Fibroblast of skin of left biceps (primary cell): ENCODE measurements at places on chromosomes 2 and 18.

DNA sequence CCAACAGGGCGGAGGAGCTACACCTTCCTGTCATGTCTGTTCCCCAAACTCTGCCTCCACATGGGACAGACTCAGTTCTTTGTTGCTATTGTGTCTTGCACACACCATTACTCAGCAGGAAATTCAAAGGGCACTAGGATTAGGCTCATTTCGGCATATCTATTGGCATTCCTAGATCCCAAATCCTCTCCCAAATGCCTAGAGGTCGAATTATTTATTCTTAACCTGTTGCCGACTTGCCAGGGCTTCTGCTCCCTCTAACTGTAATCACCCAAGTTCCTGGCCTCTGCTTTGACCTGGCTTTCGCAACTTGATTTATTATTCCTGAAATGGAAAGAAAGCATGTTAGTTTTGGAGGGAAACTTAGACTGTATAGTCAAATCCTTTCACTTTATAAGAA is 67.8 kb upstream of the ST6GAL2 start:
- no peak for DNase-seq

GRCh38 chr2:232190796-232191195 is 187.8 kb upstream of the ALPP start:
- DNase-seq = no peak

GRCh38 chr2:134019871-134020270 is 234.0 kb upstream of the MGAT5 start:
- DNase-seq = no peak

DNA sequence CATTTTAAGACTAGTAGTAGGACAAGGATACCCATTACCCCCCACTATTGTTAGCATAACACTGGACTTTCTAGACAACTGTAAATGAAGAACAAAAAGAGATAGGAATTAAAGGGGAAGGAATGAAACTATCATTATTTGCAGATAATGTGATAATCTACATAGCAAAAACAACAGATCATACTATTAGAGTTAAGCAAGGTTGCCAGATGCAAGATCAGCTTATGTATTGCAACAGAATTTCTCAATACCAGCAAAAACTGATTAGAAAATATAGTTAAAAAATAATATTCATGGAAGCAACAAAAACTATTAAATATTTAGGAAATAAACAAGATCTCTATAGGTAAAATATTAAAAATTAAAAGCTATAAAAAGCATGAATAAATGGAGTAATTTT is 194.4 kb upstream of the SPRED2 start:
- no peak for DNase-seq

DNA sequence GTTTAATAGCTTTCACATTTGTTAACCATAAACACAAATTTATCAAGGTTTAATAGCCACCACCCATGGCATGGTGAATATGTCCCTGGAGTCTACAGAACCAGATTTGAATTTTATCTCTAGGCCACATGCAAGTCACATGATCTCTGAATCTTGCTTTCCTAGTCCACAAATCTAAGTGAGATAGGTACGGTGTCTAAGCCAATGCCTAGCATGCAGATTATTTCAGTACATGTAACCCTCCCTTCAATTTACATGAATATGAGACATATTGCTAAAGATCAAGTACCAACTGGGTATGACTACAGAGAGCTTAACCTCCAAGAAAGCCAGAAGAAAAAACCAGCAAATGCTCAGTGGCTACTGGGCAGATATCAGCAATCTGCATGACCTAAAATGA is 10.0 kb downstream of the ZNF24 start:
- DNase-seq = no peak

DNA sequence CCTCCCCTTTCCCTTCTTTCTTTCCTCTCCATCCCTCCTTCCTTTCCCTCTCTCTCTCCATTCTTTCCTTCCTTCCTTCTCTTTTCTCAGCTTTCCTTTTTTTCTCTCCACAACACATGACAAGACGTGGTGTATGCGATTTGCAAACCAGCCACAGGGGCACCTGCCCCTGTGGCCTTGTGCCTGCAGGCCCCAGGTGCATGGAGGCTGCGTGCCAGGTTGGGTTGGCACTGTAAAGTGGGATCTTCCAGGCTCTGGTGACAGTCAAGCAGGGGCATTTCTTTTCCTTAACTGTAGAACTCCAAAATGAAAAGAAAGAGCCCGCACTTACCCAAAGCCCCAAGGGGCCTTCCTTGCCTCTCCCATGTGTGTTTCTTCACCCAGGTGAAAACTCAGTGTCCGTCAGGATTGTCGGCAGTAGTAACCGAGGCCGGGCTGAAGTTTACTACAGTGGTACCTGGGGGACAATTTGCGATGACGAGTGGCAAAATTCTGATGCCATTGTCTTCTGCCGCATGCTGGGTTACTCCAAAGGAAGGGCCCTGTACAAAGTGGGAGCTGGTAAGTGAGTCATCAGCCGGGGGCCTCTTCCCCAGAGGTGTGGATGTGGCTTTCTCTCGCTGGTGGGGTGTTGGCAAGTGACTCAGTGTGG is 50.9 kb downstream of the MARCO start:
- no peak for DNase-seq

GRCh38 chr2:47357483-47357882 is 45.5 kb upstream of the MSH2 start:
- DNase-seq = peak; percentile 39

DNA sequence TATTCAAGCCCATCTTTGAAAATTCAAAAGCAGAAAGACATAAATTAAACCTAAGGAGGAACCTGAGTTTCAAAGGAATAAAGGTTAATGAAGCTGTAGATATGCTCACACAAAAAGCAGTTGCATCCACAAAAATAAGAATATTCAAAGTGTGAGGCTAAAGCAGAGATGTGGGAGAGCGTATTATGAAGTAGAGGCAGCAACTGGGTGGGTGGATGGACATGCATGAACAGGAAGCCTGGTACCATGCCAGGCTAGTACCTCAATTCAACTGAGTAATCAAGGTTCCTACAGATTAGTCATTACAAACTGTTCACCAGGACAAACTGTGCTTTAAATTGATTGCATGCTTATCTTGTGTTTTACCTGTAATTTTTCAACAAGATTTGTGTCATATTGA is 330.0 kb upstream of the PKDCC start:
- no peak for DNase-seq

DNA sequence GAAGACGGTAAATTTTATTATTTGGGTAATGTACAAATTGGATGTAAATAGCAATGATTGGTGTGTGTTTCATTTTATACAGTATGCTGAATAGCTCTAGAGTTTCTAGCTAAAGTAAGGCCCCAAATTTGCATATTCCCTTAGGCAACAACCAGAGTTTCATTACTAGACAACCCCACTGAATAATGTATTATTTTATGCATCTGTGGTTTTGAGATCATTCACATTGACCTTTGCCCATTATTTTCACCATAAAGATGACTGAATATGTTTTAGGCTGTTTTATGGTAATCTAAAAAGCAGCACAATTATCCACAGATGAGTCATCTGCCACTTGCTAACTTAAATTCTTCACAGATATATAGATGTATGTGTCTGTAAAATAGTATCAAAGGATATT is 44.5 kb upstream of the C2orf74 start:
- no peak for DNase-seq

DNA sequence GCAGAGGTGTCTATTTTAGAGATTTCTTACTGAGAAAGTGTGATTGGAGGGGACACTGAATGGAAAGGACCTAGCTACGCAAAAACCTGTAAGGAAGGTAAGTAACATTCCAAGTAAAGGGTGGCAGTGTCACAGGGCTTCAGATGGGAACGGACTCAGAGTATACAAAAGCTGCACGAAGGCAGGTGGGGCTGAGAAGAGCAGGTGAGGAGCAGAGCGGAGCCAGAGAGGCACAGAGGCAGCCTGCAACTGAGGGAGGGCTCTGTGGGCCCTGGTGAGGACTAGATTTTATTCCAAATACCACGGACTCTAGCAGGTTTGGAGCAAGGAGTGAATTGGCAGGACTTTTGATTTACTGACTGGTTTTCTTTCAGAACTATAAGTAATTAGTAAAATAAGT is 331.3 kb upstream of the PKDCC start:
- DNase-seq = no peak

- DNase-seq = no peak
These were observed 664 bp downstream of the CAMKMT start for GRCh38 chr2:44362207-44363015.

GRCh38 chr2:196677404-196677803 is 37.9 kb downstream of the CCDC150 start:
- DNase-seq = no peak

GRCh38 chr2:29783666-29784065 is 137.7 kb downstream of the ALK start:
- no peak for DNase-seq

- no peak for DNase-seq
These were observed 51.1 kb upstream of the EPC2 start for GRCh38 chr2:148593421-148593820.

GRCh38 chr18:59715445-59715844 is 18.2 kb upstream of the CCBE1 start:
- no peak for DNase-seq

- DNase-seq = no peak
These were observed 34.4 kb upstream of the PARD3B start for GRCh38 chr2:204510709-204511420.

DNA sequence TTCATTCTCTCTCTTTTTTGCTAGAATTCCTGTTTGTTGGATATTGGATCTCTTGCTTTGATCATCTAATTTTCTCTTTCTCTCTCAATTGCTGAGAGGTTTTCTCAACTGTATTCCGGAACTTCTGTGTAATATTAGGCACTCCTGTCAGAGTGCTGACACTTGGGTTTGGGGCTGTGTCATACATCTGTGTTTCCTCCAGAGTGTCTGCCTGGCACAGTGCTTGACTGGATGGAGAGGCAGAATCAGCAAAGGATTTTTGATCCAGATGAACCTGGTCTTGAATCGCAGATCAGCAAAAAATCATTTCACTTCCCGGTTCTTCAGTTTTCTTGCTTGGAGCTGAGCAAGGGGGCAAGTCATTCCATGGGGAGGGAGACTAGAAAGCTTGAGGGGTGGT is 87.7 kb upstream of the CXCR4 start:
- no peak for DNase-seq

GRCh38 chr2:200732866-200733265 is 78.8 kb upstream of the BZW1 start:
- DNase-seq = no peak

GRCh38 chr2:160266037-160266551 is 66.0 kb upstream of the ITGB6 start:
- no peak for DNase-seq

DNA sequence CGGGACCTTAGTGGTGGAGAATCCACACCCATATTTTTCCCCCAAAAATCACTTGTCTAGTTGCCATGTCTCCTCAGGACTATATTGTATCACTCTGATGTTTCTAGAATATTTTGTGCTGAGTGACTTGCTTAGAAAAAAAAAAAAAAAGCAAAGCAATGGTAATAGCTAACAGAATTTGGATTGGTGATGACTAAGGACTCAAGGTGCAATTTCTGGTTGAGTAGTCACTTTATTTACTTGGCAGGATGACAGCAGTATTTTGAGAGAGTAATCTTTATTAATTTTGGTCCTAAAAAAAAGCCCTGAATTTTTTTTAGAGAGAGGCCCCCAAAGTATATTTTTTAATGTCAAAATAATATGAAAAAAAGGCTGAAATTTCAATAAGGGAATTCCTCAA is 32.8 kb upstream of the MYO3B start:
- no peak for DNase-seq

- no peak for DNase-seq
These were observed 41.3 kb downstream of the BCL2L11 start for GRCh38 chr2:111161971-111162370.

GRCh38 chr18:3441290-3441689 is 8.7 kb upstream of the TGIF1 start:
- no peak for DNase-seq

DNA sequence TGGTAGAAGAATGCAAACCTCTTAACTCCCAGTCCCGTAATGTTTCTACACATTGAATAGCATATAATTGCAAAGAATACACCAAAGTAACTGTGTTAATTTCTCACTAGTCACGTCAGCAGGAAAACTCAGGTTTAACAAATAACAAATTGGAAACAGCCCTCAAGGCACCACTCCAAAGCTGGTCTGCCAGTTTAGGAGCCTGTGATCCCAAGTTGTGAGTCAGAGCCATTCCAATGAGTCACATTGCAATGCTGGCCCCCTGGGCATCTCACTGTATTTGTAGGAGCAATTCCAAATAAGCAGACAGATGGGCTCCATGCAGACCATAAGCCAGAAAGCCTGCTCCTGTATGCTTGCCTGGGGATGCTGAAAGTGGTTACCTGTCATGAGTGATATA is 143.2 kb upstream of the SETBP1 start:
- DNase-seq = peak; percentile 85

- no peak for DNase-seq
These were observed 249.0 kb downstream of the EXOC6B start for GRCh38 chr2:72576861-72577260.

GRCh38 chr2:101948625-101949155 is 43.1 kb upstream of the IL1R2 start:
- DNase-seq = no peak

GRCh38 chr2:198441246-198441645 is 636.9 kb downstream of the PLCL1 start:
- DNase-seq = peak; percentile 26

GRCh38 chr2:168565512-168565911 is 109.4 kb downstream of the CERS6 start:
- DNase-seq = no peak

GRCh38 chr2:16900405-16901025 is 234.9 kb upstream of the CYRIA start:
- no peak for DNase-seq

- no peak for DNase-seq
These were observed 1.2 kb upstream of the CCNT2 start for GRCh38 chr2:134917360-134917865.

DNA sequence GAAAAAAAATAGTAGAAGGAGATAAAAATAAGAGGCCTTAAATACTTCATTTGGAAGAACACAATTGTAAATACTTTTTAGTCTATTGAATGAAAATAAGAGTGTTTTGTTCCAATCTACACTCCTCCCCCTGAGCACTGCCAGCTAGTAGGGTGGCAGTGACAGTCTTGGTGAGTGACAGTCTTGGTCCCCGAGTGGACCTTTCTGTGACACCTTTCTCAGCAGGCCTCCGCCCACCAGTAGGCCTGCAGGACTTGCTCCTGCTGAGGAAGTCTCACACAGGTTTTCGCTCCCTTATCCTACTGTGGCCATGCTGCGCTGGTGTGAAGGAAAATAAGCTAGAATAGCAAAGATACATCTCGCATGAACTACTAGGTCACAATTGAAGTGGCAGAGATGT is 666.8 kb downstream of the NR4A2 start:
- no peak for DNase-seq

DNA sequence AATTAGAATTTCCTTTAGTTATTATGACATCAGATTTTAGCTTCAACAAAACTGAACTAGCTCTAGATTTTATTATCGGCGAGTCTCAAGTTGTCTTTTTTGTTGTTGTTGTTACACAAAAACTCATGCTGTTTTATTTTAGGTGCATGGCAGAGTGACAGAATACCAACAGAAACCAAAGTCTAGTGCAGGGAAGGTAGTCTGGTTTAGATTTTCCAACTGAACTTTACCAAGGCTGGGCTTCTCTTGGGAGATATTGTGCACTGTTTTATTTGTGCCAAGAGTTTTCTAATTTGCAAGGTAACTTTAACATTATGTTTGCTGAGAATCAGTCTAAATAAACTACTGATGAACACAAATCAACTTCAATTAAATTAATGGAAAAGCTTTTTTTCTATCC is 43.6 kb upstream of the RASGRP3 start:
- DNase-seq = no peak
